Stimulated activated CD8-positive, alpha-beta memory T cell treated with anti-CD3 and anti-CD28 coated beads, Interleukin-4, amount 100 ng/mL, for 1 hour (primary cell): ENCODE measurements at places on chromosomes 6 and 20.

- DNase-seq, result no peak
Measured at GRCh38 chr6:111556004-111556403, 49.7 kb downstream of the TRAF3IP2 start.

DNA sequence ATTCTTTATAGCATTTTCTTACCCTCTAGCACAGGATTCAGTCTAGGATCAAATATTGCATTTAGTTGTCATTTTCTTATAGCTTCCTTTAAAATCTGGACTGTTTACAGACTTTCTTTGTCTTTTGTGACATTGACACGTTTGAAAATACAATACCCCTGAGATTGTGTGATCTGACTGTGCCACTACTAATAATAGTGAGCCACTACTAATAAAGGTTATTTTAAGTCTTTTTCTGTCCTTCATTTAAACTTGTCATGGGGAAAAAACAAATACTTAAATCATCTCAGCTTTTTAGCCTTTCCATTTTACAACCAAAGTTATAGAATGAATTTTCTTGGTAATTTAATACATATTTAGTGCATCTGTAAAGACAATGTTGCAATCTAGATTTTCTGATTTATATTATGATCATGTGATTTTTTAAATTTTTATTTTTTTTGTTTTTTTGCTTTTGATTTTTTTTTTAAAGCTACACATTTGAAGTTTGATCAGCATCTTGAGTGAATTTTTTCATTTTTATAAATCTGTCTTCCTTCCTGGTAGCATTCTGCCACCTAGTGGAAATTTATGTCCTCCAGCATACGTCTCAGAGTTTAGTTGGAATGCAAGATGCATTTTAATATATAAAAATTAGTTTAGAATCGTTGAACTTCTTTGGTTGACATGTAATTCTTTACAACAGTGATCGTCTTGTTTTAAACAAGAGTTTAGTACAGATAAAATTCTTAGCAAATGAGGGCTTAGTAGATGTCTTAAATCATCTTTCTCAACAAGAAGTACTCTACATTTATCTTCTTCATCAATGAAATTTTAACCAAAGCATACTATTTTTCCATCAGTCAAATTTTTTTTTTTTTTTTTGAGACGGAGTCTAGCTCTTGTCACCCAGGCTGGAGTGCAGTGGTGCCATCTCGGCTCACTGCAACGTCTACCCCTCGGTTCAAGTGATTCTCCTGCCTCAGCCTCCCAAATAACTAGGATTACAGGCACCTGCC lies 119.4 kb downstream of the NCOA3 start:
- DNase-seq, result no peak

DNA sequence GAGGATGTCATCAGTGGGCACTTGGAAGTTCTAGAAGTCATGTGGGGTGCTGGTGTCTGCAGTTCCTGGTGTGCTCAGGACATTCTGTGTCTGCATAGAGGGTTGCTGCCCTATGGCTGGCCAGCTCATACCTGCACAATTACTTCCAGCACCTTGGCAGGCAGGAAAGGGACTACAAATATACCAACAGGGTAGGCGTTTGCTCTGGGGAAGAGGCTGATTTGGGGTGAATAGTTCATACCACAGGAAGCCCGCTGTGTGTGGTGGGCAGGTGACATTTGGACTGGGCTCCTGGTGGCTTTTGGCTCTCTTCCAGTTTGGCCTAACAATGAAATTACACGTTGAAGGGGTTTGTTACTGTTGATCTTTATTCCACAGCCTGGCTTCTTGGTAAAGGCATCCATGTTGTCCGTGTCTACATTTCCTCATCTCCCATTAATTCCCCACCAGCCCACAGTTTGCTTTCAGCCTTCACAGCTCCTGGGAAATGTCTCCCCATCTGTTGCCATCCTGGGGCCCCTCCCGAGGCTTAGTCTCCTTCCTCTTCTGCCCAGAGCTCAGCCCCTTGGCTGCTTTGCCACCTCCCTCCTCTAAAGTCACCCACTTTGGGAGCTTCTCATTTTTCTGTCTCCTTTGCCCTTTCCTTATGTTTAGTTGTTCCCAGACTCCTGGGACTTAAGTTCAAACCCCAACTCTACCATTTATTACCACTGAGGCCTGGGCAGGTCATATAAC lies 88.1 kb downstream of the RSPH3 start:
- no peak for DNase-seq

DNA sequence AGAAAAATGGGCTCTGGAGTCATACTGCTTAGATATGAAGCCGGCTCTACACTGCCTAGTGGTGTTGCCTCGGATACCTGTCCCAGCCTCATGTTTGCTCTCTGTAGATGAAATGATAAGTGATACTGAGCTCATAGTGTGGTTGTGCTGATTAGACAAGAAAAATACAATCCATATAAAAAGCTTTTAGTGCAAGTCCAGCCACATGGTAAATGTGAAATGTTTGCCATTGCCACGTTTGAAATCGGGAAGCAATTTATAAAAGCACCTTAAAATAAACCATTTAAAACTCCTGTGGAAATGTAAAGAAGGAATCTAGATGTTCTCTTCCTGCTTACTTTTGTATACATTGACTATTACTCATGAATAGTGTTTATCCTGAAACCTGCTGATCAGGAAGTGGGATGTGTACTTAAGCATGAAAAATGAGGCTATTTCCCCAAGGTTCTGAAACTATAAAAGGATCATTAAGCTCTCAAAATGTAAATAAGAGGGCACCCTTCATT lies 13.1 kb upstream of the PBOV1 start:
- no peak for DNase-seq

GRCh38 chr6:81929828-81930227 lies 177.3 kb upstream of the TENT5A start:
- no peak for DNase-seq

GRCh38 chr6:70903665-70904452 lies 53.0 kb downstream of the B3GAT2 start:
- DNase-seq, result no peak
